ENCODE measurements at places on chromosomes 11 and 22.
A peak's percentile ranks its signal among the peaks of the same experiment; 100 is the strongest.

DNA sequence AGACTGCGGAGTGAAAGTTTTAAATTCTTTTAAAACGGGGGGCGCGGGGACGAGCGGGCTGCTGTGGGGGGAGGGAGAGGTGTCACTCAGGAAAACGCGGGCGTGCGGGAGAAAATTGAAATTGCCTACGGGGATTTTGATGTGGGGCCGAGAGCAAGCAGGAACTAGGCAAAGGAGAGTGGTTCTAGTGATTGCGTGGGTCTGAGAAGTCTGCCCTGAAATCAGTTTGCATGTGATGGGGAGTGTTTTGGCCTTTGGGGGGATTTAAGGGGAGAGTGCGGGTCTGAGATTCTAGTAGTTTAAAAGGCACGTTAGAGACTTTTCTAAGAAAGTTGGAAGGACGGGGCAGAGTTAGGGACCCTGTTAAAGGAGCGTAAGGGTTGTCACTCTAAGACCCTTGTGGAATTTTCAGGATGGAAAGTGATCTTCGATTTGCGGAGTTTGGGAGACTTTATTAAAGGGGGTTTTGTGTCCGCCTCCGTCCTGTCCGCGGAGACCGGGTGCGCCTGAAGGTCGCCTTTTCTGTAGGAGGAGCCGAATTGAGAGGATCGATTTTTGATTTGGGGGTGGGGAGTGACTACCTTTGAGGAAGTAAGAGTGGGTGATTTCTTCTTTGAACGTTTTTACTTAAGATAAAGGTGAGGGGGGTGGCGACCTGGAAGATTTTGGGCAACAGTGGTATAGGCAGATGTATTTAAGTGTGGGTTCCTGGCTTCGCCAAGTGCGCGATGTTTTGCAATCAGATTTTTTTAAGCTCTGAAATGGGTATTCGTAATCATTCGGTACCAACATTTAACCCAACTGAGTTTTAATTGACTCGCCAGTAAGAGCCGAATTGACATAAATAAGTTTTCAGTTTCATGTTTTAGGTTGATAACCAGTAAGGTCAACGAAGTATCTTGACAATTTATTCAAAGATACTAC is 1.1 kb downstream of the EED start:
- no peak for DNase-seq

DNA sequence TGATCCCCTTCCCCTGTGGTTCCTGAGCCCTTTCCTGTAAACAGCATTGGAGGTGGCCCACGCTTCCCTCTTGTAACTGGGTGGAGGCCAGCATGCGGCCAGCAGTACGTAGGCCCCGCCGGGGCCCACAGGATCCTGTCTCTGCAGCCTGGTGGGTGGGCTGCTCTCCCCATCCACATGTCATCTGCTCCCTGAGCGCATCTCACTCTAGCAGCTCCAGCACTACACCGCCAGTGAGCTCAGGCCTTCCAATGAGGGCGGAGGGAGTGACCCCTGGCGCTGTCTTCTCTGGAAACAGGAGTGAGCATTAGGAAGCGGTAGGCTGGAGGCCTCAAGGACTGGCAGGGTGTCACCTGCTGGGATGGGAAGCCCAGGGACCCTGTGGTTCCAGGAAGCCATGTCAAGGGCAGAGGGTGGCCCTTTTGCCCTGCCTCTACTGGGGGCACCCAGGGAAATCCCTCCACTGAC is 363.9 kb downstream of the TBC1D22A start:
- no peak for DNase-seq

- no peak for DNase-seq
Observed at GRCh38 chr11:65503368-65503948, 4.6 kb downstream of the MALAT1 start.

- no peak for DNase-seq
Observed at GRCh38 chr11:10916665-10917064, 58.8 kb upstream of the ZBED5 start.

DNA sequence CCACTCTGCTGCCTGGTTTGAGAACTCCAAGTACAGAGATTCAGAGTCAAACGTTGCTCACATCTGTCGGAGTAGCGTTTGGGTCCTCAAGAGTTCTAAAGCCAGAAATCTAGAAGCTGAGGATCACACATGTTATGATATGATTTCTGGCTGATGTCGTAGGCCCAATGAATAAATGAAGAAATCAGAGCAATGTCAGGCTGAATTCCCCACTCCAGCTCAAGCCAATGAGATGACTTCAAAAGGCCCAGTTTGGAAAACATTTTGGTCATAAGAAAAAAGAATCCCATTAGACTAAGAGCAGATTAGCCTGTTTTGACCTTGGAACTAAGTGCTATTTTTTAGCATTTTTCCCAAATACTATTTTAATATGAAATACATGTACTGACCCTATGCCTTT is 106.7 kb downstream of the ETS1 start:
- no peak for DNase-seq

DNA sequence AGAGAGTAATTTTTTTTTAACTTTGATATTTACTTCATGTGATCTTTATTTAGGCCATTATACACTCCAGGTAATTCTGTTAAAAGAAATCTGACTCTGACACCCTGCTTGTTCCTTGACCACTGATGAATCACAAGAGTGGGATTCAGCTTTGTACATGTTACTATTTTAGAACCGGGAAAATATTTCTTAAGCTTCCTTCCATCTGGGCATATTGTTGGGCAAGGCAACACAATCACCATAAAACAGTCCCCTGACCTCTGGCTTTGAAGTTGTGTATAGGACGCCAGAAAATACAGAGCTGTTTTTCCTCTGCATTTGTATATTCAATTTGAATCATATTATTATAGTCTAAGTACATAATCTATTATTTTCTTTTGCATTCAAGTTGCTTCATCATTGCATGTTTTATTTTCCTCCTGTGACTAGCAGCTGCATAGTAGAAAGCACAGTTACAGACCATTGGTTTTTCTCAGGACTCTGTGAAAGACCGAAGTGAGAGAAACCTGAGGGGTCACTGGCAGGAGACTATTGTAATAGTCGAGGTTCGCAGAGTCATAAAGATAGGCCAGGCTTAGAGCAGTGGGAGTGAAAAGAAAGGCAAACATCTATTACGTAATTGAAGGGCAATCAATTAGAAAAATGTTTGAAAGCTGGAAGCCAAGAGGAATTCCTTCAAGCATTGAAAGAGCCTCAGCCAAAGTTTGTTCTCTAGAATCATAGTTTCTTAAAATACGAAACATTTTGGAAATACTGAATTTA is 51.8 kb upstream of the SLC36A4 start:
- DNase-seq: no peak

- DNase-seq: no peak
Observed at GRCh38 chr22:21593406-21594232, 26.1 kb downstream of the UBE2L3 start.

DNA sequence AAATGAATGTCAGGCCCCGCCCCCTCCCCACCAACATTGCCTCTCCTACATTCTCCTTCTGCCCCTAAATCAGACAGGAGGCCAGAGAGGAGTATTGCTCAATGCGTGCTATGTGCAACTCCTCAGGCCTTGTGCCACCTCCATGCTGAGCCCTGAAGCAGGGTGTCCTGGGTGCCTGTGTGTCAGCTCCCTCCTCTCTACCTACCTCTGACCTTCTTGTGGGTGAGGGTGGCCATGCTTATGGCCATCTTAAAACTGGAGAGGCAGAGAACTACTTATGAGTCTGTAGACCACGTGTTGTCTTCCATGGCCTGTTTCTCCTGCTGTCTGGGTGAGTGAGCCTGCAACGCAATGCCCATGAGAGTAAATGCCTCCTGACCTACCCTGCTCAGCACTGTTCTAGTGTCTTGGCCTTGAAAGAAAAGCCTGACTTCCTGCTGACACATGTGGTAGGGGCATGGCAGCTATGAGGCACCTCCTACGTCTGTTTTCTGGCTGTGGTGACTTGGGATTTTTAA is 10.5 kb downstream of the MCAM start:
- no peak for DNase-seq

DNA sequence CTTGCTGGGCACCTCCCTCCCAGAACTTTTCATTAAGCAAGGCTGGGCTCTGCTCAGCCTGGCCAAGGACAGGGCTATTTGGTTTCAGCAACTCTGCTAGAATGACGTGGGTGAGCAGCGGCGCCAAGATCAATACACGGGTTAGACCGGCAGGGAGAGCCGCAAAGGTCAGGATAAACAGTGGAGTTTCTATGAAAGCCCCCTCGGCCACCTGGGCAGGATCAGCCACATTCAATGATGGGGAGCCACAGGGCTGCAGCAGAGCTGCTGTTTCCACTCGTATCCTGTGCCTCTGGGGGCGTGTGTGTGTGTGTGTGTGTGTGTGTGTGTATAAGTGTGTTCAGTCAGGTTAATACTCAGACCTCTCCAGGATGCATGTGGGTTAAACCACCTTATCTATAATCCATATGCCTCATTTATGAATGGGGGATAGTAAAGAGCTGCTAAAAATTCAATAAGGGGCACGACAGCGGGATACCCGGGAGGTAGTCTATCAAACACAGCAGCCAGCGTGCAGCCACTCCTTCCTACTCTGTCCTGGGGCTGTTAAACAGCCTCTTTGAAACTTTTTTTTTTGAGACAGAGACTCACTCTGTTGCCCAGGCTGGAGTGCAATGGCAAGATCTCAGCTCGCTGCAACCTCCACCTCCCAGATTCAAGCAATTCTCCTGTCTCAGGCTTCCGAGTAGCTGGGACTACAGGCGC is 34.8 kb downstream of the MYH9 start:
- no peak for DNase-seq

- no peak for DNase-seq
Observed at GRCh38 chr22:42459287-42460063, 27.3 kb upstream of the NFAM1 start.

DNA sequence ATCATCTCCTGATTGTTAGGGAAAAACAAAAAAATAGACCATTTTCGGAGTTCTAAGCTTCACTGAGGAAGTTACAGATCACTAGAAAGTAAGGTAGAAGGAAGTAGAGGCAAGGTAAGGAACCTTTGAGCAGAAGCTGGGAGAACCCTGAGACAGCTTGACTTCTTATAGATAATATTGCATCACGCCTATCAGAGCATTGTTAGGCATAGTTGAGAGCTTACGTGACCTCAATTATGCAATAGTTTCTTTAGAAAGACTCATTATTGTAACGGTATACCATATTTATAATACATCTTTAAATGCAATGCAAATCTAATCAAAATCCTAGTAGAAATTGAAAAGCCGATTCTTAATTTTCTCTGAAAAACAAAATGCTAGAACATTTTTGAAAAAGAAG is 4.9 kb downstream of the TBRG1 start:
- no peak for DNase-seq

DNA sequence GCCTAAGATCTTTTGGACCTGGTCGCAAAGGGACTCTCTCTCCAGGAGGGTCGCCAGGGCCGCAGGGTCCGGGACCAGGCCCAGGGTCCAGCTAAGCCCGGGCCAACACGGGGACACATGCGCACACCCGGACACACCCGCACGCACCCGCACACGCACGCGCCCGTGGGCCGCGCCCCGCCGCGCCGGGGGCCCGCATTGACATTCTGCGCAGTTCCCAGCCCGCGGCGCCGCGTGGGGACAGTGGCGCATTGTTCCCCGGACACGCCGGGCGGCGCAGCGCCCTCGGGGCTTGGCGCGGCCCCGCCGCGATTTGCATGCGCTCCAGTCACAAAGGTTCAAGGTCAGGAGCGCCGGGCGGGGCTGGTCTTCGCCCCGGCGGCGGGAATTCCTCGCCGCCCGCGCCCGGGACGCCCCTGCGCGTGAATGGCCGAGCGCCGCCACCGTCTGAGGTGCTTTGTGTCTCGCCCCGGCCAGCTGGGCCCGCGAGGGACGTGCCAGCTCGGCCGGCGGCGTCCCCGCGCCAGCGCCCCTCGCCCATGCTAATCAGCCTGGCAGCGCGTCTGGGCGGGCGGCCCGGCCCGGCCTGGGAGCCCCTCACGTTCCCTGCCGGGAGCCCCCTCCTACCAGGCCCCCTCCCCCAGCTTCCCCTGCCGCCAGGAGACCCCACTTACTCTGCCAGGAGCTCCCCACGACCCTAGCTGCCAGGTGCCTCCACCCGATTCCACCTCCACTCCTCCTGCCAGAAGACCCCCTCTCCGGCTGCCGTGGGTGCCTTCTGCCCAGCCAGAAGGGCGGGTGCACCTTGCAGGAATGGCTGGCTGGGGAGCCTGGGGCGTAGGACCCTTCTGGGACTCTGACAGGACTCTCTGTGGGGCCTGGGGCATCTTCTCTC is 50.5 kb upstream of the WNT7B start:
- DNase-seq: no peak

GRCh38 chr11:47001781-47002181 is 65.2 kb downstream of the CSTPP1 start:
- no peak for DNase-seq

DNA sequence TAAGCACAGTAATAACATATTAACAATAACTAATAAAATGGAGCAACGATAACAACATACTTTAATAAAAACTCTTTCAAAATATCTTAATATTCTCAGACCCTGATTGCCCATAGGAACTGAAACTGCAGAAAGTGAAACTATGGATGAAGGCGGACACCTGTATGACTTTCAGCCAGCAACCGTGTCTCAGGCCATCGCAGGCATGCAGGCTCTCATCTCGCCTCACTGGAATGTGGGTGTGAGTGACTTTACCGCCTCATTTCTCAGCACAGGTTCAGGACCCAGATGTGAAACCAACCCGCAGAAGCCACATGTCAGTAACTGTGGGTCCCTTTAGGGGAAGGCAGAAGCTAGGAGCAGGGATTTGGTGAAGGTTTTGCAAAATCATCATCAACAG is 539.1 kb downstream of the FAM181B start:
- no peak for DNase-seq

GRCh38 chr22:39946503-39947219 is 13.5 kb upstream of the TMA7B start:
- DNase-seq: no peak

GRCh38 chr11:62315431-62315830 is 16.6 kb upstream of the SCGB1D4 start:
- no peak for DNase-seq

GRCh38 chr11:444396-445144 is 2.8 kb upstream of the ANO9 start:
- DNase-seq: peak; percentile 9

GRCh38 chr11:2171591-2172003 is at the start of gene TH:
TSS of gene TH (minus strand) at chr11:2171815. CDS start at chr11:2171786, 29 bp downstream.
- no peak for DNase-seq

GRCh38 chr11:35193767-35194166 is 54.8 kb downstream of the CD44 start:
- no peak for DNase-seq

DNA sequence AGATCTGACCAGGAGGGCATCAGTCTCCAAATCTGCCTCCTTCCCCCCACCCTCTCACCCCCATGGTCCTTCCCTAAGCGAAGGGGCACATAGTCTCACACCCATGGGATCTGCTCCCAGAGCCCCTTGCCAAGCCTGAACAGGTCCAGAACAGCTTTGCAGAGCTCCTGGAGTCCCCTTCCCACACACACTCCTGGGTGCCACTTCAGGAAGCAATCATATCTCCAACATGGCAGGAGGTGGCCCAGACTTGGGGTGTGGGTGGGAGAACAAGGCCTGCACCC is 63.0 kb downstream of the MICAL3 start:
- DNase-seq: no peak

- DNase-seq: no peak
Observed at GRCh38 chr11:46291441-46292150, 14.1 kb downstream of the CREB3L1 start.

GRCh38 chr11:126079621-126080124 is 17.0 kb upstream of the CDON start:
- DNase-seq: no peak
